T-helper 2 cell (primary cell): ENCODE measurements at places on chromosomes 1 and 21.

DNA sequence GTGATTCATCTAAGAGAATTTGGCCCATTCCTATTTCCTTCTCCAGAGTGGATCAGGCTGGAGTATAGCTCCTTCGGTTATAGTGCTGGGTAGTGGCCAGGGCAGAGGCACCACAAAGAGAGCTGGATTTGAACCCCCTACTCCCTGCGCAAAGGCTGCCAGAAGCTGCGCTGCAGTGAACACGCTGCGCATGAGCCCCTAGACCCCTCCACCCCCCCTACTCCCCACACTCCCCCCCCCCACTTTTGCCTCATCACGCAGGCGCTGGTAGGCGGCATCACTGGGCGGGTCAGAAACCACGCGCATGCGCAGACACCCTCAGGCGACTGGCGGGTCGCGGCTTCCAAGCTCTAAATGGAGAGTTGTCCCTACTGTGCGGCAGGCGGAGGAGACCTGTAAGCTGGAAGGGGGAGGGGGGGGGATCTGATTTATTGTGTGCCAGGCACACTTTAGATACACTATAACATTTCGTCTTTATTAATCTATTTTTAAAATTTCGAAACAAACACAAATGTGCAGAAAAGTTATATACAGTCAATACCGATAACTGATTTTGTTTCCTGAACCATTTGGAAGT, 38.7 kb upstream of the HMGN1 start:
- peak; percentile 87 for DNase-seq

GRCh38 chr1:14189381-14189780, 409.1 kb upstream of the KAZN start:
- DNase-seq: no peak

- no peak for DNase-seq
Measured at GRCh38 chr1:176552999-176553398, 90.0 kb downstream of the PAPPA2 start.

- no peak for DNase-seq
Measured at GRCh38 chr1:64850846-64851245, 106.0 kb downstream of the RAVER2 start.

GRCh38 chr1:40079774-40080400, 17.2 kb downstream of the PPT1 start:
- peak; percentile 65 for DNase-seq

- no peak for DNase-seq
Measured at GRCh38 chr1:53080769-53081168, 18.8 kb downstream of the PODN start.

- DNase-seq: no peak
Measured at GRCh38 chr1:172970186-172970585, 80.6 kb downstream of the TNFSF18 start.

GRCh38 chr1:234934611-234935033, 194.0 kb downstream of the TOMM20 start:
- DNase-seq: no peak

DNA sequence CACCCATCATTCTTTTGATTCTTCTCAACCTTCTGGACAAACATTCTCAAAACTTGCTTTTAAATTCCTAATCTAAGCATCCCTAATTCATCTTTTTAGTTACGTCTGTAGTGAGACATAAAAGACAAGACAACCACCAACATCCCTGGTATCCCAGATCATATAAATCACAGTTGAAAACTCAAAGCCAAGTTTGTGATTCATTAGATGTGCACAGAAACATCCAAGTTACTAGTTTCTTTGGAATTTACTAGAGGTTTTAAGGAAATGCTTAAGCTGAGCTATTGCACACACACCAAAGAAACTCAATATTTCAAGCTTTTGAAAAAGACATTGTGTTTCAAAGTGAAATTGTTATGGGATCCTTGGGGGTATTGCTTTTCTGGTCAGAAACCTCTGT, 47.6 kb downstream of the ATP6V1G3 start:
- DNase-seq: no peak

DNA sequence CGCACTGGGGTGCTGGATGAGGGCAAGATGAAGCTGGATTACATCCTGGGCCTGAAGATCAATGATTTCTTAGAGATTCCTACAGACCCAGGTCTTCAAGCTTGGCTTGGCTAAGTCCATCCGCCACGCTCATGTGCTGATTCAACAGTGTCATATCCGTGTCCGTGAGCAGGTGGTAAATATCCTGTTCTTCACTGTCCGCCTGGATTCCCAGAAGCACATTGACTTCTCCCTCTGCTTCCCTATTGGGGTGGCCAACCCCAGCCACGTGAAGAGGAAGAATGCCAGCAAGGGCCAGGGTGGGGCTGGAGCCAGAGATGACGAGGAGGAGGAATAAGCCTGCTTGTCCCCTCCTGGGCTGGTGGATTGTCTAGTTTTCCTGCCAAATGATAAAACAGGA, 2.2 kb upstream of the CBR3 start:
- no peak for DNase-seq

GRCh38 chr1:167676205-167676915, 45.4 kb upstream of the MPZL1 start:
- no peak for DNase-seq

DNA sequence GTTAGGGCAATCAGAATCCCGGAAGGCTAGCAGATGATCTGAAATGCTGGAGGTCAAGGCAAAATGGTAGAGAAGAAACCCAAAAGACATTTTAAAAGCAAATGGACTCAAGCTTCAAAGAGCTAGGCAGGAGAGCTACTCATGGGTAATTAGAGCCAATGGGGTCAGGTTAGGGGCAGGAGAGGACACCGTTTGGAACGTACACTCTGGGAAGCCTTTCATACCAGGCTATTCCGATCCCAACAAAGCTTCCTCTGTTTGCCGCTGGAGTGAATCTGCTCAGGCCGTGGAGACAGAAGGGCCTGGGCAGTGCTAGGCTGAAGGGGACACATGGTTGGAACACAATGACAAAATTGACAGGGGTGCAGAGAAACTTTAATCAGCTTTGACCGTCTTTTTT, 346.6 kb downstream of the RPS6KC1 start:
- DNase-seq: no peak

DNA sequence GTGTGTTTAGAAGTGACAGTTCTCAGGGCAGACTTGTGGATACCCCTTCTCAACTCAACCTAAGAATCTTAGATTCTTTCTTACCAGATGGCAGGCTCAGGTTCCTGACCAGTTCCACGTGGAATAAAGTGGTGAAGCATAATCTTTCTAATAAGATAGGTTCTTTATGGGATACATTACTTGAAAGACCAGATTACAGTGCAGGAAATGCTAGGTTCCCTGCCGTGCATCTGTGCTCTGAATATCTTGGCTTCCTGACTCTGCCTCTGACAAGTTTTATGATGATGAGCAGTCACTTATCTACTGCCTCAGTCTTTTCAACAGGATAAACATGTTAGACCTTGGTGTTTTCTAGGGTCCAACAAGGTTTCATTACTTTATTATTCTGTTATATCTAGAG, 207.9 kb upstream of the CACYBP start:
- DNase-seq: no peak

DNA sequence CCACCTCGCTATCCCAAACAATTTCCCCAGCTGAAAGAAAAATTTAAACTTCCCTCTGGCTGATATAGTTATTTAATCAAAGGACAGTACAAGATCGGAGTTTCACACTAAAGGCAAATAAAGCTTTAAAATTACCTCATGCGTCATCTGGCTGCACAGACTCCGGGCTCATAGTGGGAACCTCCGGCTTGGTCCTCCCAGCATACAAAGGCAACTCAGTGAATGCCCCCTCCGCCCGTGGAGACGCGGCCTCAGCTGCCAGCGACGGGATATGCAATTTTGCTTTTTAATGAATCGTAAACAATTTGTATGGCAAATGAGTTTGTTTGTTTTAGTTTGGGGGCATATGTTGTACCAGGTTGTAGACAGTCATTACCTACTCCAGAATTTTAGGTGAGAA, 214.6 kb upstream of the NFIA start:
- DNase-seq: no peak

DNA sequence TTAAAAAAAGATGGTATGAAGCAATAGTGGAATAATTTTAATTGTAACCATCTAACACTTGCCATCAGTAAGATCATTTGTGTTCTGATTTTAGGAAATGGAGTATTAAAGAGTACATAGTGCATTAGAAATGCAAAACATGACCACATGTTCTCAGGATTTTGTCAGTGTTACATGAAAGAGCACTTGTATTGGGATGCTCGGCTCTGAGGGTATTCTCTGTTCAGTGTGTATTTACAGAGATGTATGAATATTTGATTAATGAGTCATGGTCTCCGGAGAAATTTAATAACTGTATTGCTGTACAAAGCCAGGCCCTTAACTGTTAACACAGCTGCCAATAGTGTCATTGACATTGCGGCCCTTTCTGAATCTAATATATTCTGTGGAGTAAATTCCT, 91.7 kb downstream of the ATG4C start:
- DNase-seq: no peak

DNA sequence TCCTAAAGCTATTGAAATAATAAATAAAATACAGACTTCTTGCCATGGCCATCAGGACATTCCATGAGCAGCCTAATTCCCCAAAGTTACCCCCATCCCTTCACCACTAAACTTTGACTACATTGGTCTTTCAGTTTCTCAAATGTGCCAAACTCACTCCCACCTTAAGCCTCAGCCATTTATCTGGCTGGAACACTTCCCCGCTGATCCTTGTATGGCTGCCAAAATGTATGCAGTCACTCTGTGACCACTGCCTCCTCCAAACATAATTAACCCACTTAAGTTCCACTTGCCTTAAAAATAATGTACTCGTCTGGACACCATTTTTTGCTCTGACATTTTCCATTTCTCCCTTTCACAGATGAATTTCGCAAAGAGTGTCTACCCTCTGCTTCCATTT, 407.4 kb downstream of the NTNG1 start:
- no peak for DNase-seq

DNA sequence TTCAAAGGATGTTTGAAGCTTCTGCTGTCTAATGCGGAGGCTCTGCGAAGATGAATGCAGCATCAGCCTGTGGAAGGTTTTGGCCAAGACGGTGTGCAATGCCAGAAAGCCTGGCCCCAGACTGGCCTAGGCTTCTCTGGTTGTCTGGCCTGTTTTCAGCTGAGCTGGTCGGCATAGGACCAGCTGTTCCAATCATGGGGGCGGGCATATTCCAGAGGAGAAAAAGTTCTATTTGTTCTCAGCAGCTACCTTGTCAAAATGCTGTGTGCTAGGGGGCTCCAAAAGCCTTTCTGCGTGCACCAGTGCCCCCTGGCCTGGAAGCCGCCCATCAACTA, 57.6 kb downstream of the TGFB2 start:
- DNase-seq: no peak

- DNase-seq: no peak
Measured at GRCh38 chr21:45022348-45022675, 52.1 kb upstream of the ADARB1 start.

DNA sequence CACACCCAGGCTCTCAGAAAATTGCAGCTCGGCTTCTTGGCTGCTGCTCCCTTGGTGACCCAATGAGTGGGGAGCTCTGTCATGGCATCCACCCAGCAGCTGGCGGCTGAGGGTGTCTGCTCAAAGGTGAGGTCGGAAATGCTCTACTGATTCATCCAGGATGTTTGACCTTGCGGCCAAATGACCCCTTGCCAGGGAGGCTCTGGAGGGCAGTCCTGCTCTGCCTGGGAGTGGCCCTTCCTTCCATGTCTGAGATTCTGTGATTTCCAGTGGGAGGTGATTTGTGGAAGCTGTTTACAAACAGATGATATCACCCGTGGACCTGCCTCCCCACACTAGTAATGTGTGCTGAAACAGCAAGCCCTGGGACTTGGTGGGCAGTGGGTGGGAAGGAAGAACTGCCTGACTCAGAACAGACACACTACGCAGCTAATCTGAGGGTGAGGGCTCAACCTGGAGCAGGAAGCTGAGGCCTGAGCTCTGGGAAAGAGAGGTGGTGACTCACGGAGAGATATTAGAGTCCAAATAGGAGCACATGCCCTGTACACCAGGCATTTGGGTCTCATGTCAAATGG, 3.0 kb downstream of the CRCT1 start:
- DNase-seq: no peak

DNA sequence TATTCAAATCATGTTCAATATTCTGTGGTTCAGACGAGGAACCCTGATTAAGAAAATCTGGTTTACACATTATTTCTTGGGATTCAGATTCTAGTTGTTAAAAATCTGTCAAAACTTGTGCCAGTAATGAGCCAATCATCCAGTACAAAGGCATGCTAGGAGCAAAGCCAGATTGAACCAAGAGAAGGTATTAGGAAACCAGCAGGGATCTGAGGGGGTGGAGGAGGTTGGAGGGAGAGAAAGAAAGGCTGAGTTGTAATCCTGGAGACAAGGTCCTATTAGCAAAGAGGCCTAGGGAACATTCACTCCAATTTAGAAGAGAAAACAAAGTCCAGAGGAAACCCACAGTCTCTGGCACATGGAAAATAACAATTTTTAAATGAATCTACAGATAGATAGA, 352.9 kb downstream of the LTN1 start:
- DNase-seq: no peak

GRCh38 chr1:1748686-1749321, 24.6 kb upstream of the CDK11A start:
- DNase-seq: no peak

GRCh38 chr1:215599418-215600074, 32.4 kb downstream of the KCTD3 start:
- no peak for DNase-seq

DNA sequence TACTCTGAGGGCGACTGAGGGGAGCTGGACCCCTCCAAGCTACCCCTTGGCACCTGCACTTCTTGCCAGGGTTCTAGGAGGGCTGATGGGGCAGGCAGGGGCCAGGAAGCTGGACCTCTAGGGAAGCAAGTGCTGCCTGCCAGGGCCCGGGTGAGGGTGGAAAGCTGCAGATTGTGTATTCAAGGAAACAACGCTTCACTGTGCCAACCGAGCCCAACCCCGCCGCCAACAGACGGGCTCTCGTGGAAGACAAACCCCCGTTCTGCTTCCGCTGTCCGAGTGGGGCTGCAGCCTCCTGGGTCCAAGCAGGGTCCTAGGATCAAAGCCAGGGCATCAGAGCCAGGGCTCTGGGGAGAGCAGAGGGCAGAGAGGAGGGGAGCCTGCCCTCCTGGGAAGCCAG, 3.2 kb downstream of the EFHD2 start:
- no peak for DNase-seq
